AG04449 (cell line): ENCODE measurements at places on chromosomes 5 and 9.

- no peak for DNase-seq
Measured at GRCh38 chr5:68071736-68072135, 143.8 kb upstream of the PIK3R1 start.

DNA sequence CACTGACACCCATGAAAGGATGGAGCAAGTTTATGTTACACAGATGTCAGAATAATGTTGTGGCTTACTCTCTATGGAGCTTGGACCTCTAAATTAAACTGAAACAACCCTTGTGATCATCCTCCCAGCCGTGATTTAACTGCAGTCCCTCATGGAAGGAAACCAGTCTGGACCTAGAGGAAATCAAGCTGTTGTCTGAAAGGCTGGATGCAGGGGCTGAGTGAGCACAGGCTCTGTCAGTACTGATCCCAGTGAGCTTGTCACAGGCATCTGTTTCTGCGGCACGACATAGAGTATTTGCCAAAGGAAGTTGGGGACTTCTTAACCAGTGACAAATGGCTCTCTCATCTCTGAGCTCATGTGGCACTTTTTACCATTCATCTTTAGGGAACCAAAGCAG is 282.9 kb upstream of the MAP3K1 start:
- no peak for DNase-seq

DNA sequence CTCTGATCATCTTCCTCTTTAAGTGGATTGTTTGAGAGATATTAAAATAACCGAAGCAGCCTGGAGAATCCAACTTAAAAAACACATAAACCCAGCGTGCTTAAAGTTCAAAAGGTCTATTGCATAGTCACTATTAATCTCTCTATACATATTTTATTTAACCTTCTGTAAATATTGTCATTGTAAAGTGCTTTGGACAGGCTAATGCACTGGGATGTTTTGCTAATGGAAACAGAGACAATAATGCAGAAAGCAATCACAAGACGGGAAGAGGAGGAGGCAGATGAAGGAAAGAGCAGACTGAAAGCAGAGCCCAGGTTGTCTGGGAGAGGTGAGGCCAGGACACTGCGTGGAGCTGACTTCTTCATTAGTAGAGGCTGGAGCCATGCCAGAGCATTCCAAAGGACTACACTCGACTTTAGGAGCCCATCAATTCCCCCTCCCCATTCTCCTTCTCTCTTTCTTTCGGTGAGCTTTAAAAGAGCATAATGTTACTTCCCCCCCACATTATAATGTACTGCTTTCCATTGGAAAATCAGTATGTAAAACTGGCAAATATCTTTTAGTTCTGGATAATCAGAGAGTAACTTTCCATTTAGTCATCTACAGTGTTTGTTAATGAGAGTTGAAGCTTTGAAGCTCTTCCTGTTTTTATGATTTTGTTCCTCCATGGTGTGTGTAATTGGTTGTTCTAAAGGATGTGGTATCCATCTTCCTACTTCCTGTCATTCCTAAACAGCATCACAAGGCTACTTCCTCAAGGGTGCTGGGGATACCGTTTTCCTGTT is 307.3 kb upstream of the MPDZ start:
- no peak for DNase-seq

- no peak for DNase-seq
Measured at GRCh38 chr5:76351176-76351575, 51.9 kb upstream of the IQGAP2 start.
